ENCODE measurements at places on chromosomes 2 and 18. TPM values are rescaled to one million over a fixed set of nuclear protein-coding genes. Genes with fewer than 3 reads are reported as not detected.

GRCh38 chr2:85173909-85174308 lies 40.7 kb downstream of the TCF7L1 start:
- no peak overlapping the region for H3K4me3 ChIP-seq
- H3K4me1 ChIP-seq = no peaks in the 10 kb centered on the region
- H3K36me3 ChIP-seq = no peaks in the 10 kb centered on the region

- H3K36me3 ChIP-seq = no peaks in the 10 kb centered on the region
- no peaks in the 10 kb centered on the region for H3K4me1 ChIP-seq
- peaks cover 59% of the 10 kb centered on the region for H3K27me3 ChIP-seq
- peak; percentile 6 for DNase-seq
These were observed 334.5 kb downstream of the SMAD2 start for GRCh38 chr18:47595831-47596501.

- DNase-seq = no peak
- H3K27me3 ChIP-seq = no peaks in the 10 kb centered on the region
- H3K4me1 ChIP-seq = no peaks in the 10 kb centered on the region
- no peaks in the 10 kb centered on the region for H3K36me3 ChIP-seq
These were observed 24.0 kb upstream of the ALPI start for GRCh38 chr2:232431705-232432590.

DNA sequence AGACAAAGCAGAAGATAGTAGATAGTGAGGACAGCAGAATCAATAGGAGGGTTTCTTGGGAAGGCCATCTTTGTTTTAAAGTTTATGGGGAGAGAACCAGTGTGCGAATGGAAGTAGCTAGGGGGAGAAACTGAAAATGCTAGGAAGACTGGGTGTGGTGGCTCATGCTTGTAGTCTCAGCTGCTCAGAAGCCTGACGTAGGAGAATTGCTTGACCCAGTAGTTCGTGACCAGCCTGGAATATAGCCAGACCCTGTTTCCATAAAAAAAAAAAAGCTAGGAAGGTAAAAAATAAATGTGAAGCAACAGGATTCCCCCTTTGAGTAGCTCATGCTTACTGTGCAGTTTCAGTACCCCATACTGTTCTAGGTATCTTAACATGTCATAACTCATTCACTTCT lies 19.2 kb upstream of the DRC1 start:
- H3K4me1 ChIP-seq = no peaks in the 10 kb centered on the region
- no peak for DNase-seq
- H3K4me3 ChIP-seq = no peak overlapping the region
- peak overlapping the region; percentile 52 for H3K27ac ChIP-seq
- H3K27me3 ChIP-seq = no peaks in the 10 kb centered on the region
- peaks cover 32% of the 10 kb centered on the region for H3K36me3 ChIP-seq

GRCh38 chr2:162106146-162106551 lies 32.1 kb upstream of the DPP4 start:
- H3K4me3 ChIP-seq = no peak overlapping the region
- peaks cover 7% of the 10 kb centered on the region for H3K4me1 ChIP-seq
- no peak overlapping the region for H3K27ac ChIP-seq
- H3K36me3 ChIP-seq = no peaks in the 10 kb centered on the region

DNA sequence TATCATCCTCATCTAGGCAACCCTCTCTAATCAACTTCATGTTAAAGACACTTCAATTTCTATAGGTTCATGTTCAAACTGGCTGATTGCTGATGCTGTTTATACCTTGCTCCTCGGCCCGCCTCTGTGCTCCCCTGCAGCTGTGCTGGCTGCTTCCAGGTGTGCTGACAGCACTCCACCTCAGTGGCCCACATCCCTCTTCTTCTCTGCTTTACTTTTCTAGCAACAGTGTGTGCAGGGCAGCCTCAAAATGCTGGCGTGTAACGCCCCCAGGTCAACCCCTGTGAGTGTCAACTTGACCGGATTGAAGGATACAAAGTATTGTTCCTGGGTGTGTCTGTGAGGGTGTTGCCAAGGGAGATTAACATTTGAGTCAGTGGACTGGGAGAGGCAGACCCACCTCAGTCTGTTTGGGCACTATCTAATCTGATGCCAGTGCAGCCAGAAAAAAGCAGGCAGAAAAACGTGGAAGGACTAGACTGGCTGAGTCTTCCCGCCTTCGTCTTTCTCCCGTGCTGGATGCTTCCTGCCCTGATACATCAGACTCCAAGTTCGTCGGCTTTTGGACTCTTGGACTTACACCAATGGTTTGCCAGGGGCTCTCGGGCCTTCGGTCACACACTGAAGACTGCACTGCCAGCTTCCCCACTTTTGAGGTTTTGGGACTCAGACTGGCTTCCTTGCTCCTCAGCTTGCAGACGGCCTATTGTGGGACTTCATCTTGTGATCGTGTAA lies 94.7 kb downstream of the COL6A3 start:
- no peak overlapping the region for H3K27ac ChIP-seq
- H3K4me1 ChIP-seq = peaks cover 18% of the 10 kb centered on the region
- H3K36me3 ChIP-seq = no peaks in the 10 kb centered on the region
- H3K27me3 ChIP-seq = peaks cover 33% of the 10 kb centered on the region
- DNase-seq = no peak

GRCh38 chr2:232393556-232393955 lies 13.1 kb upstream of the ALPG start:
- no peaks in the 10 kb centered on the region for H3K36me3 ChIP-seq
- H3K27ac ChIP-seq = no peak overlapping the region
- no peak overlapping the region for H3K4me3 ChIP-seq
- peaks cover 28% of the 10 kb centered on the region for H3K27me3 ChIP-seq
- peaks cover 7% of the 10 kb centered on the region for H3K4me1 ChIP-seq

DNA sequence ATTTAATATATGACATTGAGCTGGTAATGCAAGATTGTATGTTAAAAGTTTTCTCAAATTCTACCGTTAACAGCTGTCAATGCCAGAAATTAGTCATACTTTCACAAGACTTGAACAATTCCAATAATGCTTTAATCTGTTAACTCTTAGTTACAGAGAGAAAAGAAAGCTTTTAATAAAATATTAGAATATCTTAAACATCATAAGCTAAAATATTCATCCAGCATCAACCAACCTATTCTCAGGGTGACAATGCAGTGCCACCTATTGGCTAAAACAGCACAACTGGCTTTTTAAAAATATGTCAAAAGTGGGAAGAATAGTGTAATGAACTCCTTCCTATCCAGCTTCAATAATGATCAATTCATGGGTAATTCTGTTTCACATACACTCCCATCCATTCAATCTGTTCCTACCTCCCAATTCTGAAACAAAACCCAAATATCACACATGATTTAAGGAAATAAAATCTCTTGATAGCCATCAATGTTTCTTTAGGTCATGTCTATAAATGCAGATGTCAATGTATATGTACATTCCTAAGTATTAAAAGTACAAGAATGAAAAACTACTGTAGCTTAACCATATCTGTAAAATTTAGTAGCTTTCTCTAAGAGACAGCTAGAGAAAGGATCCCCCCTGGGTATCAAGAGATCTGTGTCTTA lies 79.8 kb upstream of the CCDC141 start:
- H3K36me3 ChIP-seq = peaks cover 9% of the 10 kb centered on the region
- no peaks in the 10 kb centered on the region for H3K4me1 ChIP-seq
- DNase-seq = no peak

- H3K36me3 ChIP-seq = peaks cover 11% of the 10 kb centered on the region
- no peak overlapping the region for H3K27ac ChIP-seq
- peak; percentile 61 for DNase-seq
These were observed 6.0 kb upstream of the ALLC start for GRCh38 chr2:3651691-3652648.

GRCh38 chr2:198214114-198214596 lies 409.8 kb downstream of the PLCL1 start:
- H3K27me3 ChIP-seq = no peaks in the 10 kb centered on the region
- H3K36me3 ChIP-seq = no peaks in the 10 kb centered on the region
- peak overlapping the region; percentile 36 for H3K27ac ChIP-seq
- no peak overlapping the region for H3K4me3 ChIP-seq

DNA sequence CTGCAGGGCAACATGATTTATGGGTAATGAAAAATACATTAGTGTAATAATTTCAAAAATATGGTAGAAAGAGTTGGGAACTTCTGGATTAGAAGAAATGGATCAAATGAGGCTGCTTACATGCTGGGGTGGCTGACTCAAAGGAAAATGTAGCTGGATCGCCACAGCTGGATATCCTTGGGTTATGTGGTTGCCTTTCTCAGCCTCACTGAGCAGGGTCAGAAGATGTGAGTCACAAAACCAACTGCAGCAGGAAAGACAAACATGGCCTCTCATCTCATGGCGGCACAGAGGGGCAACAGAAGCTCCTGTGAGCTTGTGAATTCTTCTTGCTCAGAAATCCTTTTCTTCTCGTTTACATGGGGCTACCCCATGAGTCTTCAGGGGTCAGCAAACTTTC lies 317.1 kb upstream of the SPRED2 start:
- H3K36me3 ChIP-seq = no peaks in the 10 kb centered on the region
- H3K4me3 ChIP-seq = no peak overlapping the region
- H3K27ac ChIP-seq = no peak overlapping the region
- no peak for DNase-seq

DNA sequence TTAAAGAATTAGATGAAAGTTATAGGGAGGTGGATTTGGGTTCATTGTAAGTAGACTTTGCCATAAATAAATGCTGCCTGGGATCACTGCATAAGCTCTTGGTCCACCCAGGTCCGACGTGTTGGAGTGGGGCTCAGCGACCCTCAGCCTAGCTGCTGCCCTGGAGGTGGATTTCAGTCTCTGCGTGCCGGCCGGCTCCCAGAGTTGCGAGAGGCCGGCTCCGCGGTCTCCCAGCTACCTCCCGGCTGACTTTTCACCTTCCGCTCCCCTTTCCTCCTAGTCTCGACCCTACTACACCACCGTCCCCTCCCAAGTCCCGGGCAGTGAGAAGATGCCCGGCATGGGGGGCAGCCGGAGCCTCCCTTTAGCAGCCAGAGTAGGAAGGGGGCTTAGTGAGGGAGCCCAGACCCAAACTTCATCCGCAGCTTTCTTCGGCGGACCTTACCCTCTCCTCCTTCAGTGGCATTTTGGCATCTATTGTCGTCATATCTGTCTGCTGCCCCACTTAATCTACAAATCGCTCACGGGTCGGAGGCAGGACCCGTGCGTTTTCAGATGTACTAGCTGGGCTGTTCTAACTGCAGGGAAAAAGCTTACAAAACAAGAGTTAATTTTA lies 8.1 kb downstream of the EMX1 start:
- no peak overlapping the region for H3K27ac ChIP-seq
- no peak overlapping the region for H3K4me3 ChIP-seq
- no peaks in the 10 kb centered on the region for H3K36me3 ChIP-seq
- DNase-seq = no peak

DNA sequence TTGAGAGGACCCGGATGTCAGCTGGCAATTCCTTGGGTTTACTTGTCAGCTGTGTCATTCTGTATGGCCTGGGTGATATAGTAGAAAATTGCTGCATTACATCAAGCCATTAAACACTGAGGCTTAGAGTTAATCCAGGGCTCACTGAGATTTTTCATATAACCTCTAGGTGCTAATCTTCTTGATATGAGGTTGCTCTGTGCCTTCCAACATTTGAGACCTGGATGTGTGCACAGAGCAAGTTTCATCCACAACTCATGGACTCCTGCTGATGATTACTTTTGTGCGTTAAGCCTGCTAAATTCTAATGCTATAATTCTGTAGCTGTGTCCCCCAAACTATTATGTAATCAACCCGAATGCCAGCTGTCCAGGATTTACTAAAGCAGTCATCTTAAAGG lies 178.4 kb upstream of the CDH20 start:
- DNase-seq = no peak
- peaks cover 9% of the 10 kb centered on the region for H3K27me3 ChIP-seq
- no peak overlapping the region for H3K4me3 ChIP-seq
- H3K36me3 ChIP-seq = no peaks in the 10 kb centered on the region
- H3K27ac ChIP-seq = no peak overlapping the region

GRCh38 chr2:237966565-237967462 lies at the start of gene UBE2F:
Gene UBE2F, plus strand, starts transcription at chr2:237967014. Its CDS starts 6,094 bp downstream, at chr2:237973108.
- H3K4me1 ChIP-seq = peaks cover 24% of the 10 kb centered on the region
- H3K27ac ChIP-seq = peak within 1 kb of the TSS; percentile 69
- peaks cover 27% of the 10 kb centered on the region for H3K36me3 ChIP-seq
- H3K4me3 ChIP-seq = peak within 1 kb of the TSS; percentile 82
- peak; percentile 98 for DNase-seq
- H3K27me3 ChIP-seq = no peaks in the 10 kb centered on the region

- H3K36me3 ChIP-seq = no peaks in the 10 kb centered on the region
- no peak overlapping the region for H3K27ac ChIP-seq
- H3K27me3 ChIP-seq = no peaks in the 10 kb centered on the region
- H3K4me3 ChIP-seq = no peak overlapping the region
- no peaks in the 10 kb centered on the region for H3K4me1 ChIP-seq
These were observed 559.7 kb upstream of the ZEB2 start for GRCh38 chr2:145079641-145080040.

GRCh38 chr2:229566370-229566769 lies 148.0 kb downstream of the DNER start:
- no peak overlapping the region for H3K27ac ChIP-seq
- no peak for DNase-seq

DNA sequence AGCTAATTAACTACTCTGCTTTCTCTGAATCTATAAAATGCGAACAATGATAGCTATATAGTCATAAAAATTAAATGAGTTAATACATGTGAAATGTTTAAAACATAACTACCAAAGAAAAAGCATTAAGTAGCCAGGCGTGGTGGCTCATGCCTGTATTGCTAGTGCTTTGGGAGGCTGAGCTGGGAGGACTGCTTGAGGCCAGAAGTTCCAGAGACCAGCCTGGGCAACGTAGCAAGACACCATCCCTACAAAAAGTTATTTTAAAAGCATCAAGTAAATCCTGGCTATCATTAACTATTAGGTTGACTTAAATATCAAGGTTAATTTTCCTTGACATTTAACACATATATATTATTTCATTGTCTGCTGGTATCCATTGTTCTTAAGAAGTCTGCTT lies 152.4 kb downstream of the NBAS start:
- no peak overlapping the region for H3K4me3 ChIP-seq
- no peak overlapping the region for H3K27ac ChIP-seq
- no peak for DNase-seq

- H3K4me3 ChIP-seq = no peak overlapping the region
- DNase-seq = no peak
- no peaks in the 10 kb centered on the region for H3K27me3 ChIP-seq
- peaks cover 45% of the 10 kb centered on the region for H3K36me3 ChIP-seq
These were observed 1.8 kb upstream of the IAH1 start for GRCh38 chr2:9472511-9472910.

DNA sequence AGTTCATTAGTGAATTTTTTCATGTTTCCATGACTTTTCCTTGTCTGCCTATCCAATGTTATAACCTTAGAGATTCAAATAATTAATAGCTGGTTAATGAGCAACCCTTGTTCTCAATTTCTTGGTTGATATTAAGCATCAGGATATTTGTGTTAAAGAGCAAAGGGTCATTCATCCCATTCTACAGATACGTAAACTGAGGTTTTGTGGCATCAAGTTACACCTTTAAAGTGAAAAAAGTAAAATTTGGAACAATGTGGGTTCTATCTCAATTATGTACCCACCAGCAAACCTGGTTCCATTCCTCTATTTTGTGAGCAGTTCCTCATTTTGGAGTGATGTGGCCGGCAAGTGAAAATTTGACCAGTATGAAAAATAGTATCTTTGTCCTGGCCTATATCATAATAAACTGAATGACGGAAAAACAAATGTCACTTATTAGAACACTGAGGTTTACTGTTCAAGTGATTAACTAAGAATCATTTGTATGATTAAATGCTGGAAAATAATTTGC lies 220.5 kb upstream of the ATP5MC3 start:
- H3K4me3 ChIP-seq = no peak overlapping the region
- no peak overlapping the region for H3K27ac ChIP-seq
- peaks cover 23% of the 10 kb centered on the region for H3K4me1 ChIP-seq
- no peak for DNase-seq
- no peaks in the 10 kb centered on the region for H3K27me3 ChIP-seq
- H3K36me3 ChIP-seq = peaks cover 8% of the 10 kb centered on the region

Gene IHH
- total RNA-seq = 9.0 TPM

Gene LOXL3
- total RNA-seq = 1.2 TPM

Gene NFE2L2
- 128 TPM for total RNA-seq

Gene IL36A
- not detected for total RNA-seq

Gene SULT1C2
- 2.0 TPM for total RNA-seq

Gene KLHL29
- 11.9 TPM for total RNA-seq

Gene CAPN13
- total RNA-seq = 11.8 TPM

Gene MAP4K4
- total RNA-seq = 136 TPM

Gene BCS1L
- total RNA-seq = 61.7 TPM
